NCI-H2081 treated with DMSO at 0.1 percent for 48 hours (cell line): ENCODE measurements at places on chromosomes 6 and 20.

DNA sequence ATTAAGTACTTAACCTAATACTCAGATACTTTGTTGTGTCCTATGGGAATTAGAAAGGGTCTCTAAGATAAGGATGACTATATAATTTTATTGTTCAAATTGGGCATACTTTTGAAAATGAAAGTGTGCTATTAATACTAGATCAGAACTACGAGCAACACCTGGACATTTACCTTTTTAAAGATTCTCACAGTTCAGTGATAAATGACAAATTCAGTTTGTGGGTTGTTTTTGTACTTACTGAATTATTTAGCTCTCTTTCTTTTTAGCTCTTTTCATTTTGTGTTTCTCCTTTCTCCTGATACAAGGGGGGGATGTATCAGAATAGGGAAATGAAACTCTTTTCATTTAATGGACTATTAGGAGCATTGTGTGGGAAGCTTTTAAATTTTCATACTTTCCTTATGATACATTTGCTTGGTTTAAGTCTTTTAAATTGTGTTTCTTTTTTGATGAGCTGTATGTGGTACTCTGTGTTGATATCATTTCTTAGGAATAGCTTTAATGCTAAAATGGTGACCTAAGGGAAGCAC is 47.5 kb downstream of the PHF3 start:
- DNase-seq, result no peak

- no peak for DNase-seq
These were observed 8.6 kb upstream of the RAET1G start for GRCh38 chr6:149931501-149931900.

DNA sequence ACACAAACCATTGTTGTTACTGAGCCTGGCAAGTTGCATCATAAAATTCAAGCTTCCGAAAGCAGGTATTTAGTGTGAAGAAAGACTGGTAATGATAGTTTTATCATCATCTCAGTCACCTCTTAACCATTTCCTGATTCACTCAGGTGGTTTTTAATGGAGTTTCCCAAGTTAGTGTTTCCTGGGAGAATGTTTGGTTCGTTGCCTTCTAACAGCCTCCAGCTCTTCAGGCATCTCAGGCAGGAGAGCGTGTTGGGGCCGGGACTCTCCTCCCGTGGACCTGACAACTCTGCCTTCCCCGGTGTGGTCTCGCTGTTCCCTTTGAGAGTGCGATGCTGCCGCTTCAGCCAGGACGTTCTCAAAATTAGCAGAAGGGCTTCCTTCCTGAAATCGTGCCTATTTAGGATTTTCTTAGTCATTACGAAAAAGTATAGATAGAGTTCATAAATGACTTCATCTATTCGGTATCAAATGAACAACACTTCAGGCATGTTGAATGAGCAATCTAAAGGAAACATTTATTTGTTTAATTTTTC is 105.0 kb upstream of the QKI start:
- DNase-seq, result no peak

DNA sequence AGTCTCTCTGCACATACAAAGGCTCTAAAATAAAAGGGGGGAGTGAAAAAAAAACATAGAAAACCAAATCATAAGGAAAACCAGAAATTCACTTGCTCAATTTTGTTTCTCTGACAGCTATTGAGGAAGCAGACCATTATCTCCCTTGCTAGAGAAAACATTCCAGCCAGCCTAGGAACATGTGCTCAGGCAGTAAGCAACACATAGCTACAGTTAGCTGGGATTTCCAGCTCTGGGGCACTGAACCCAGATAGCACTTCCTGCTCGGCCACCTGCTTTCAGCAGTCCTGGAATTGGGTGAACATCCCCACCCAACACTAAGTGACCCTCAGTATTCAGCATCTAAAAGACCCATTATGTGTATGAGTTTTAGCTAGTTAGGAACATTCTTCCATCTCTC is 61.3 kb downstream of the TNFRSF21 start:
- DNase-seq, result no peak

DNA sequence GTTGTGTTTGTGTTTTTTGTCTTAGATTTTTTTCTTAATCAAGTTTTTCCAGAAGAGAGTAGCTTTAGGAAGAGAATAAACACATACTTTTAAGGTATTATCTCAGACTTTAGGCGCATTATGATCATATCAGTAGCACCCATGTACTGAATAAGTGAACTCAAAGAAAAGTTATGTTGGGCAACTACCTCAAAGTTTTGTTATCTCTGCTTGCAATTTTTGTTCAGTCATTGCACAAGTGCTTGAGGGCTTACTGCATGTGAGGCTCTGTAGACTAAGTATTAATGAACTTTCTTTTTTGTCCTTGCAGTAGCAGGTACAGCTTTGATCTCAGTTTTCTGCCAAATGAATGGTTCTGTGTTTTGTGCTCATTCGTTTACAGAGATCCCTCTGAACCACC is 189.0 kb downstream of the SLC16A10 start:
- DNase-seq, result no peak

- DNase-seq, result no peak
These were observed 3.5 kb upstream of the PLCG1 start for GRCh38 chr20:41133709-41134361.

DNA sequence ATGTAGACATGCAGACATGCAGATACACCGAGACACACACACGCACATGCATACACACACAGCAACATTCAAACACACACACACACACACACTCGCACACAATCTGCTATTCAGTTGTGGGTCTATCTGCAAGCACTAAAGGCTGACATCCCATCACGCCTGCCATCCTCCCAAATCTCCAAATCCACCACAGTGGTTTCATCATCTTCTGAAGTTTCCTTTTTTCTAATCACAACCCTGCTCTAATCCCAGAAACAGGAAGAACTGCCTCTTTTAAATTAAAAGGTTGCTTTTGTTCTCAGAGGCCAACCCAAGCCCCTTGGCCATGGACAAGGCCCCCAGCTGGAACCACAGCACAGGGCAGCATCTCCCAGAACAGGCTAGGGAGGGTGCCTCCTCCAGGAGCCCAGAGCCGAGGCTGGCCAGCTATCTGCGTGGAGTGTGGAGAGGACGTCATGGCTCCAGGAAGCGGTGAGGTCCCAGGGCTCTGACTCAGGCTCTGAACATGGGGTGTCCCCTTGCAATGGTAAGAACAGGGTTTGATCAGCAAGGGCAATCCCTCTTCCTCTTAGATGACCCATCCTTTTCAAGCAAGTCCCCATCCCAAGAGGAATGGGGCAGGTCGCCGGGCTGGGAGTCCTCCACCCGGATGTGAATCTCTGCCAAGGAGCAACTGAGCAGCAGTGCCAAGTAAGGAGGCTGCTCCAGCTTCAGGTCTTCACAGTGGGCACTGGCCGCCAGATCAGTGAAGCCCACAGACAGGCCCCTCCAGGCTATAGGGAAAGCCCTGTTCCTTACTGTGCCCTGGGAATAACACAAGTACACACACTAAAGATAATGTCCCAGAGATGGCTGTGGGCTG is 14.7 kb downstream of the FOXF2 start:
- DNase-seq, result no peak

DNA sequence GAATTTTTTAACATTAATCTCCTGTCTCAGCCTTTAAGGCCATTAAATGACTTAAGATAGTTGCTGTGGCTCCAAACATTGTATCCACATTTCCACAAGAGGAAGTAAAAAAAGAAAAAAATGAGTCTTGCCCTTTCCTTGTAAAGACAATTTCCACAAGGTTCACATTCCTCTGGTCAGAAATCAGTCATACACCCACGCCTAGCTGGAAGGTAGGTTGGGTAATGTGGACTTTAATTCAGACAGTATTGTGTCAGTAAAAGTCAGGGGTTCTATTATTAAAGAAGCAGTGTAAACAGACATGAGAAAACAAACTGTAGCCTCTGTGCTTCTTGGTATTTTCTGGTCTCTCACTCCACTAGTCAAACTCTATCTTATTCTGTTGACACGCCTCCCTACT is 682.0 kb downstream of the GRIK2 start:
- no peak for DNase-seq

DNA sequence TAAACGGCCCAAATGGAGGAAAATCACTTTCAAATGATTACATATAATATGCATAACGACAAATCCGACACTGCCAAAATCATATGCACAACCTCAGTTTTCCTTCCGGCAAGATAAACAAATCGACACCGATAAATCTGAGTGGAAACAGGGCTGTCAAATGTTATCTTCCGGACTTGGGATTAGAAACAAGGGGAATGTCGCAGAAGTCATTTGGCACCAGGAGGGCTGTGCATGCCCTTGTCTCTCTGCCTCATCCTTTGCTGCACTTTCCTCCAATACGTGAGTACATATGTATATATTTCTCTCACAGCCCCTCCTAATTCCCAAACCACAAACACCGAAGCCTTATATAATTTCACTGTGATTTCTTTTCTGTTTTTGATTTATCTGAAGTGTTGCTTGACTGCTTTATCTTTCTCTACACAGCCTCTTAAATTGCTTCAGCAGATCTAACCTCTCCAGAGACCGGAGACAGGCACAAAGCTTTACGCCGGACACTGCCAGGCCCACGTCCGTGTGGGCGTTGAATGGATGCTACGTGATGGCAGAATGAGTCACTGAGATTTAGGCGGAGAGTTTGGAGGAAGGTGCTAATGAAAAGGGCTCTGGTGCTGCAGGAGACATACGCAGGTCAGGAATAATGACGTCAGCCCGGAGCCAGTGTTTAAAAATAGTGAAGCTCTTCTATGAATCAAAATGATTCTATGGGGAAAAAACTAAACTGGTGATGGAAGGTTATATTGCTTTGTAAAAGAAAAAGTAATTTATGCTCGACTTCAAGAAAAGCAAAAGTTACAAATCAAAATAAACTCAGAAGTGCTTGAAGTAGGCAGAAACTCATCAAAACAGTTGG is 21.0 kb upstream of the PRELID3B start:
- DNase-seq, result no peak

DNA sequence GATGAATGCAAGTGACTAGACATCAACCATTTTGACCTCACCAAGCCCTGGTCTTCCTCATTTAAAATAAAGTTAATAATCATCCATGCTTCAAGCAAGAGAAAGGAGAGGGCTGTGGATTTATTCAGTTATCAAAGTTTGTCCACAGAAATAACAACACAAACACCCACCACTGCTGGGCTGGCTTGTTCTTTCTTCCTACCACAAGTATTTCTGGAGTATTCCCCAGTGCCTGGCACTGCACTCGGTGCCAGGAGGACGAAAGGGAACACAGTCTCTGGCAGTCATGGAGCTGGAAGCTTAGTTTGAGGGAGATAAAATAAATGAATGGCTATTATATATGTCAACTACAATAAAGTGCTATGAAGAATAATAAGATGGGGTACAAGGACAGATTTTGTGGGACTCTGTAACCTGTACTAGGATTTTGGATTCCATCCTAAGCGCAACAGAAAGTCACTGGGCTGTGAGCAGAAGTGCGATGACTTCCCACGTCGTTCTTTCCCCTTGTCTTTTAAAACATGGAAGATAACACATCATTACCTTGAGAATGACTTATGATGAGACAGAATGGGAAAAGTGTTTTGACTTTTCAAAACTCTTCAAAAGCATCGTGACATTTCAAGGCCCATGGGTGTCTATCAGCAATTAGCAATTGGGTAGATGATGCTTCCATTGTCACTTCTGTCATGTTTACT is 74.5 kb upstream of the TRAF3IP2 start:
- no peak for DNase-seq

GRCh38 chr6:61755739-61756138 is 530.3 kb downstream of the KHDRBS2 start:
- no peak for DNase-seq

- no peak for DNase-seq
These were observed 3.2 kb upstream of the NPBWR2 start for GRCh38 chr20:64110411-64111068.

DNA sequence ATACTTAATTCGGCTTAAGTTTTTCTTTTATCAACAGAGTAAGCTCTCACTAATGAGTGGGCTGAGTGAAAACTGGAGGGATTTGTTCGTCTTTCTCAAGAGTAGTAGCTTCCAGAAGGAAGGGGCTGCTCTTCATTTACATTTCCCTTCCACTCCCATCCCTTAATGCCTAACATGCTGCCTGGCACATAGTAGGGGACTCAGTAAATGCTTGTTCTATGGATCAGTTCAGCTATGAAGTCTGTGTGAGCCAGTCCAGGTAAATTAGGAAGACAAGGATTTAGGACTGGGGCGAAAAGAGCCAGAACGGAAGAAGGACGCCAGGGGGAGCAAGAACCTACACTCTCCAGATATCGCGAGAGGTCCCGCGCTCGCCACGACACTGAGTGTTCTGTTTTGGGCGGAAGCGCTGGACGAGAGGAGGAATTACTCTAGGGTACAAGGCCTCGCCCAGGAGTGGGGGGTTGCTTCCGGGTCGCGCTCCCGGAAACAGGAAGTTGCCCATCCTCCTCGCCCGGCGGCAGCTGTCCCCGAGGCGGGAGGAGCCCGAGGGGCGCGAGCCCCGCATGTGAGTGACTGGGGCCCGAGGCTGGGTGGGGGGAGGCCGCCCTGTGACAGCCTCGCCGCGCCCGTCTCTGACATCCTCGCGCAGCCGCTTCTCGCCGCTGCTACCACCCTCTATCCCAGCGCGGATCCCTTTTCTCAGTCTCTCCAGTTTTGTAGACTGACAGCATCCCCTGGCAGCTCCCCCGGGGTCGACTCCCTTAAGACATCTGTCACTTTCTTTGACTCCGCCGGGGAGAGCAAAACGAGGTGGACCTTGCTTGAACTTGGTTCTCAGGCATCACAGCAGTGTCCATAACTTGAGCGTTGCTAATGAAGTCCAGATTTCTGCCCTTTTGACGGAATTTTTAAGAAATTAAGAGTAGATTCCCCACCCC is at the start of gene C6orf89:
Gene C6orf89, plus strand, starts transcription at position 492 of the 941 bp plus-strand sequence. CDS start 13,493 bp downstream, outside the sequence.
- DNase-seq, result peak; percentile 90

DNA sequence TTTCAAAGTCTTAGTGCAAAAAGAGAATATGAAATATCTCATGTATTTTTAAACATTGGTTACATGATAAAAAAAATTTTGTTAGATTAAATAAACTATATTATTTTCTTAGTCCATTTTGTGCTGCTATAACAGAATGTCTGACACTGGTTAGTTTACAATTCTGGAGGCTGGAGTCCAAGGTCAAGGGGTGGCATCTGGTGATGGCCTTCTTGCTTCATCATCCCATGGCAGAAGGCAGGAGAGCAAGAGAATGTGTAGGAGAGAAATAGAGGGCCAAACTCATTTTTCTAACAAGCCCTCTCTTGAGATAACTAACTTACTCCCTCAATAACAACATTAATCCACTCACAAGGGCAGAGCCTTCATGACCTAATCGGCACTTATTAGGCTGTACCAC is 11.5 kb upstream of the MCUR1 start:
- DNase-seq, result no peak

DNA sequence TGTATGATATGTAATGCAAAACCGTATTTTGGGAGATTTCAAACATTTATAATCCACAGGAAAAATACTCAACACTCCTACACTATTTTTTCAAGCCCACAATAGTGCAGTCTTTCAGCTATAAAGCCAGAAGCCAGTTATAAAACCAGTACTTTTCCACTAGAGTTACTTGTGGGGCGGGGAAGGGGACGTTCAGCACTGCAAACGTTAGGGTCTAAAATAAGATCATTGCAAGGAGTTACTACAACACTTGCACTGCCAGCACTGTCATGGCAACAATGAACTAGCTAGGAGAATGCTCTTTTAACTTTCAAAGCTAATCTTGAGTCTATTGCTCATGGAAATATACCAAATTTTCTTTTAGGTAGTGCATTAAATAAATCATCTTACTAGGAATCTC is 14.7 kb downstream of the SESN1 start:
- no peak for DNase-seq

- no peak for DNase-seq
These were observed 9.8 kb upstream of the TXNDC5 start for GRCh38 chr6:7920425-7920824.

- no peak for DNase-seq
These were observed 535.3 kb upstream of the HS3ST5 start for GRCh38 chr6:114878091-114878490.
